ENCODE measurements at places on chromosomes 6 and 20.

DNA sequence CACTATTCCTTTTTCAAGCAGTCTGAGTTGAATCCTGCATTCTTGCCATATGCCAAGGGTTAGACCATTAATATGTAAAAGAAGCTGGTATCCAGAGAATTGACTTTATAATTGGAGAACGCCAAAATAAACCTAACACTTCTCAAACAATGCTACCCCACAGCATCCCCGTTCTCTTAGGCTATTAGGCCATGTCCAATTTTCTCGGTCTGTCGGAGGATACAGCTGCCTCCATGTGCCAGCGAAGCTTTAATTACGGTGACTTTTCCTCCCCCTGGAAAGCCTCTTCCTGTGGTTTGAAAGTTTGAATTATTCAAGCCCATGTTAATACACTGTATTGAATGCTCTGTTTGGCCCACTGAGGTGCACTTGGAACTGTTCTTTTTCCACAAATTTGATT, 60.5 kb downstream of the HS3ST5 start:
- DNase-seq = no peak

GRCh38 chr6:27863962-27864905, 48.0 kb downstream of the OR2B2 start:
- DNase-seq = no peak

DNA sequence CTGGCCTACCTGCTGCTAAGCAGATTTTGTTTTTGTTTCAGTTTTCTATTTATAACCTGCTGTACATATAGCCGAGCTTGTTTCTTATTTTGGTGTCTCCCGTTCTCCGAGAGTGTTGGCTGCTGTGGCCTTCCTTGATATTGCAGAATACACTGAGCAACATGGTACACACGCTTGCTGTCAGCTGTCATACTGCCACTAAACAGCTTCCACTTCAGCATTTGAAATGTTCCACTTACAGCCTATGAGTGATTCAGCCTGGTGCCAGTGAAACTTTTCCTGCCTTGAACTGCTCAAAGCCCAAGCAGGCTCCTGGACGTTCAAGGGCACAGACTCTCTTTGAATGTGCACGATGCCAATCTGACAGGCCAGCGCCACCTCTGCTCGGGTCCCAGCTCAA, 87.1 kb downstream of the PSMG4 start:
- no peak for DNase-seq

DNA sequence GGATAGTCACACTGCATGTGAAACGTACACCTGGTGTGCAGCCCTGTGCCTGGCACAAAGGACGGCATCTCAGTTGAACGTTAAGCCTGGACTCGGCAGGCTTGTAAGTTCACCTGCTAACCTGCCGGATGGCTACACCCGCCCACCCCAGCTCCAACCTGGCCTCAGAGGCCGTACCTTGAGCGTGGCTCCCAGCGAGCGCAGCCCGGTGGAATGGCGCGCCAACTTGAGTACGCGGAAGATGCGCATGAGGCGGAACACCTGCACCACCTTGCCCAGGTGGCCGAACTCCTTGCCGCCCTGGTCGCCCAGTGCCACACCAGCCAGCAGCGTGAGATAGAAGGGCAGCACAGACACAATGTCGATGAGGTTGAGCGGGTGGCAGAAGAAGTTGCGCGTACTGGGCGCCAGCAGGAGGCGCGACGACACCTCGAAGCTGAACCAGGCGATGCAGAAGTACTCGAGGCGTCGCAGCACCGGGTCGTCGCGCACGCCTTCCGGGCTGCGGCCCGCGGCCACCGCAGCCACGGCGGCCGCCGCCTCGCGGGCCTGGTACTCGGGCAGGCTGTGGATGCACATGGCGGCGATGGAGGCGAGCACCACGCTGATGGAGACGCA, 3.3 kb downstream of the KCNS1 start:
- DNase-seq = no peak

GRCh38 chr6:3195695-3196497, 31.6 kb downstream of the TUBB2B start:
- no peak for DNase-seq

DNA sequence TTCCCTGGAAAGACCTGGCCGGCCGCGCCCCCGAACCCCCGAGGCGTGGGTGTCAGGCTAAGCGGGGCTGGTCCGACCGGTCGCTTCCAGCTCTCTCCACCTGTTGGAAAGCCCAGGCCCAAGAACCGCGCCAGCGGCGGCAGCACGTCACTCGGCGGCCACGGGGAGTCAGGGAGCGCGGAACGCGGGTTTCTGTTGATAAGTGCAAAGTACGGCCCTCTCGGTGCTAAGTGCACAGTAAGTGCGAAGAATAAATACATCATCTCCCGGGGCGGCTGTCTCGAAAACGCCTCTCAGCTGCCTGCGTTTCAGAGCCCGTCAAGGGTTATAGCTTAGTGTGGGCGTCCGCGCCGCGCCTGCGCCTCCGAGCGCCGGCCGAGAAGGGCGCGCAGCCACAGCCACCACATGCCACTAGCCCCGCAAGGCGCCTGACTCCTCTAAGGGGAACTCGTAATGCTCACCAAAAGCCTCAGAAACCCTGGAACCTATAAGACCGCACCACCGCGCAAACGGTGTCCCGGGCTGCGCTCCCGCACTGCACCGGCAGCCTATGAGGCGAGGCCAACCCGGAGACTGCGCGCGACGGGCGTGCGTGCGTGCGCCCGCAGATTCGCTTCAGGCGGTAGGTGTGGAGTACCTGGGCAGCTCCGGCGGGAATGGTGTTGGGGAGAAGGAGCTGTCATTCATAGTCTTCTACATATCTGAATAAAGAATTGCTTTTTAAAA, 9.2 kb upstream of the TBX18 start:
- DNase-seq = no peak

GRCh38 chr20:63513207-63513606, 7.4 kb upstream of the PPDPF start:
- DNase-seq = no peak

DNA sequence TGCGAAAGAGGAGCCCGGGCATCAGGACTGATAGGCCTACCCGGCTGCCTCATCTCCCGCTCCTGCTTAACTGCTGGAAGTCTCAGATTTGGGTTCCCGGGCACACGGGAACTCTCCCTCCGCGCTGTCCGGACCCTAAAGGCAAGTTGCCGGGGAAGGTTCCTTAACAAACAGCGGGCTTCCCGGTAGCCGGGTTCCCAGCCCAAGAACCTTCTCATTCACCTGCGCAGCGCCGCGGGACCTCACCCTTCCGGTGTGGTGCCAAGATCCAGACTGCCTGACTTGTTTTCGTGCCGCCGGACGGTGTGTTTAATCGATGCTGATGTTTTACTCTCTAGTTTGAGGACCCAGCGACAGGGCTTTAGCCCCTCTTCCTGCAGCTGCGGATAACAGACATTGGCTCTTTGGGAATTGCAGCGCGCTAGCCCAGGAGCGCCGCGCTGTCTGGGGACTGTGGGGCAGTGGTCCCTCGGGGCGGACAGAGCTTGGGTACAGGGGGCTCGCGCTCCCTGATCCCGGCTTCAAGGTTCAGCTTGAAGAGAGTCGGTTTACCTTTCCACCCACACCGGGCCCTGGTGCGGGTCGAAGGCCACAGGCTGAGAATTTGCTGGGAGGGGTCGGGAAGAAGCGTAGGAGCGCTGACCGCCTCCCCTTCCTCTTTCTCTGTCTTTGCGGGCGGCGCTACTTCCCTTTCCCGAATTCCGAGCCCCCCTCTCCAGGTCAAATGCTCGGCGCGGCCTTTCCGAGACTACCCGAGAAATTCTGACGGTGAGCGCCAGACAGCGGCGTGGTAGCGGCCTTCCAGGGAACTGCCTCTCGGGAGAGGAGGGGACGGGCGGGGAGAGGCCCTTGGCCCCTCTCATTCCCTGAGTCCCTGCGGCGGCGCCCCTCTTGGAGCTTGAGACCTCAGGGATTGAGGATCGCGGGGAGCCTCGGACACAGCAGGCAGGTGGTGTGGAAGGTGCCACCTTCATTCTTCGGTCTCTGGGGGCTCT, 17.2 kb downstream of the ABT1 start:
- no peak for DNase-seq

DNA sequence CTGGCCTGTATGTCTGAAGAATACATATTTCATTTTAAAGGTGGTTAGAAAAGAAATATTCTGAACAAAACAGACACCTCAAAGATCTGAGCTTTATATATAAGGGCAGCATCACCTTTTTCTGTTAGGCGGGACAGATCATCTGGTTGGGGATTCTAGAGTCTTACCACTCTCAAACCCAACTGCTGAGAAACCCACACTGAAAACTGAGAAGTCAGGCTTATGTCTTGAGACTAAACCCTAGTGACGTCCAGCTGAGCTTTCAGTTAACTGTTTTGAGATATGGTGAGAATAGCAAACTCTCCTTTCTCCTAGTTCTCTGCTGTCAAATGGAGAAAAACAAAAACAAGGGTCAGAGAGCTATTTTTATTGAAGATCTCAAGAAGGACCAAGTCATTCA, 63.7 kb upstream of the CCN6 start:
- DNase-seq = no peak

DNA sequence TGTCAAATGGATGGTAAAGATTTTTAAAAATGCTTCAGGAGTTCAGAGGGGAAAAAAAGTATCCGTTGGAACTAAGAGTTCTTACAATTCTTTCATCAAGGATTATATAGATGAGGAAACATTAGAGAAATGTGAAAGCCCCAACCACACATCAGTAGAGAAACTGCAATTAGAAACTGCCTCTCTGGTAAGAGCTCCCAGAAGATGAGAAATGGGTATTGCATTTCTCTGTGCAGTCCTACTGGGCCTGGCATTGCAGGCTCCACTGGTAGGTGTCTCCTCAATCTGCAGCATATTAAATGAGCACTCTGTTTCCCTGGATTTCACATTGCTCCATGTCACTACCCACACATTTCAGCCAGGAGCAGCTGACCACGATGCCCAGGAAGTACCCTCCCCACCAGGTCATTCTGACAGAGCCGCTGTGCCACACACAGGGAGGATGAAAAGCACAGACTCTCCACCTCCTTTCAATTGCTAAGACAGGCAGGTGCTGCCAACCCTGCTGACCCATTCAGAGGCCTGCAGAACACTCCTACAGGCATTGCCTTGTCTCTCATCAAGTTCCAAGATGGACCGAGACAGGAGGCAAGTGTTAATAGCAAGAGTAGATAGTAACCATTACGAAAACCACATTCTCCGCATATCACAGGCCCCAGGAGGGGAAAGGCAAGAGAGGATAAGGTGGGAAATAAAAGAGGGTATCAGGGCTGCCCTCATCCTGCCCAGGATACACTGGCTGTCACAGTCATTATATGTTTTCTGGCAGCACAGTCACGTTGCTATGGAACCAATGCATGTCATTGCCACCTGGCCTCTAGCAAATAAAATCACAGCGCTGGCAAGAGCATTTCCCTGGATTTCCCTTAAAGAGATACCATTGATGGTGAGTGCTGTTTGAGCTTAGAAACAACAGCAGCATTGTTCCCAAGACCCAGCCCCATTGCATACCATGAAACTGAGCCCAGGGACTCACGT, 241.7 kb downstream of the ATXN1 start:
- no peak for DNase-seq

- no peak for DNase-seq
These were observed 48.7 kb downstream of the YTHDF1 start for GRCh38 chr20:63167026-63167917.

DNA sequence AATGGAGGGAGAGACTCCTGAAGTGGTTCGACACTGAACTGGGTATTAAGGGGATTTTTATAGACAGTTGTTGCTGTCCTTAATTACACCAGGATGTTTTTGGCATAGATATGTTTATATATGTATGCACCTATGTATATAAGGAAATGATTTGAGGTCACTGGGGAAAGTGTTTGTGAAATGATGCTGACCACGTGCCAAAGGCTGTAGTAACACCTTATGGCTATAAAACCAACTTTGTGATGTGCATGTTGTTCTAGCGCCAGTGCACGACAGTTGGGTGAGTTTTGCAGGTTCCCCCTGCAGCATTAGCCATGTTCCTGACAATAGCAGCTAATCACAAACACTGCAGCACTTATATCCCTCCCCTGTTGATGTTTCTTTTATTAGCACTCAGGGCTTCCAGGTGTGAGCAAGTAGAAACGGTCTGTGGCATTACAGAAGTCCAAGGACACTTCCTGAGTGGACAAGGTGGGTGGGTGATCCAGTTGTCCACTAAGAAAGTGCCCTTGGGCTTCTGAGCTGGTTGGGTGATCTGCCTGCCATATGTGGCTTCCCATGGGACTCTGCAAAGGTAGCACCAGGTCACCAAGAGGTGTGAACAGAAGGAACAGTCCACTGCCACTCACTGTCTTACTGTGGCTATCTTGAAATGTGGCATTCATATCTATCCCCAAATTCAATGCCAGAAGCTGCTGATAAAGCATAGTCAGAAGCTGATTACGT, 63.0 kb upstream of the RBM24 start:
- DNase-seq = no peak

DNA sequence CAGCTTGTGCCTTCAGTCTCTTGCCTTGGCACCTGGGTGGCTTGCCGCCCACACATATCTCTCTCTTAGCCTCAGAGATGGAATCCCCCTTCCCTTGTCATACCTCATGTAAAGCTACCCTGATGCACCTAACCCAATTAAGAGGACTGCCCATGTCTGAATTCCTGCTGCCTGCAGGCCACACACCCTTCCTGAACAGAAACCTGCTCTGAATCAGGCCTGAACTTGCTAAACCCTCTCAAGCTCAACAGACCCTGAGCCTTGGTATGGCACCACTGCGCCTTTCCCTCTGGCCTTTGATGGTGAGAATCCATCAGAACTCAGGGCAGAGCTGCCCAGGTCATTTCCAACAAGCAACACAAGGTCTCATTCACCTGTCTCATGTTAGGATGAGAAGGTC, 5.2 kb downstream of the RAET1G start:
- no peak for DNase-seq

DNA sequence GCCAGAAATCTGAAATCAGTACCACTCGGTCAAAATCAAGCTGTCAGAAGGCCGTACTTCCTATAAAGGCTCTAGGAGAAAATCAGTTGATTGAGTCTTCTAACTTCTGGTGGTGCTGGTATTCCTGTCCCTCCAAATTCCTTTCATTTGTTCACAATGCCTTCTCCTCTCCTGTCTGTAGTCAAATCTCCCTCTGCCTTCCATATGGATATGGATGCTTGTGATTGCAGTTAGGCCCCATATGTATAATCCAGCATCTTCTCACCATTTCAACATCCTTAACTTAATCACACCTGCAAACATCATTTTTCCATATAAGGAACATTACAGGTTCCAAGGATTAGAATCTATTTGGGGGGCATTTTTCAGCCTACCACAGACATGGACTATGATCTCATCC, 287.8 kb upstream of the THEMIS start:
- DNase-seq = no peak

DNA sequence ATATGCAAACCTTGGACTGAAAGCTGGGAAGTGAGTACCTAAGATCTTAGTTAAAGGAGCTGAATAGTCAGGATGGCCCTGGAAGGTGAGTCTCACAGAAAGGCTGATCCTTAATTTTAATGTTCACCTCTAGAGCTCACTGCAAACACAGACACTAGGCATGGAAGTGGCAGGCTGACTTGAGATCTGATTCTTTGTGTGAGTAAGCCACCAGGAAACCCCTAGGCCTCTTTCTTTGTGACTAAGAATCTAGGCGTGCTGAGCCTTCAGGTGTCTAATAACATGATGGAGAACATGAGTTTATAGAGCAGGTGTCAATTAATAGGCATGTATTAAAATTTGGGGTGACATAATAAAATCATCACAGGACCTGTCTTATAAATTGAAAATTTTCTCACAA, 642.2 kb downstream of the EYS start:
- no peak for DNase-seq

- no peak for DNase-seq
These were observed 495.4 kb upstream of the MMS22L start for GRCh38 chr6:97778290-97779038.

GRCh38 chr6:158718461-158719046, 68.7 kb downstream of the SYTL3 start:
- DNase-seq = no peak

GRCh38 chr6:130296854-130297253, 69.0 kb upstream of the TMEM200A start:
- no peak for DNase-seq

- no peak for DNase-seq
These were observed 152.4 kb upstream of the PROKR2 start for GRCh38 chr20:5469111-5469510.
